Activated CD4-positive, alpha-beta T cell treated with anti-CD3 and anti-CD28 coated beads for 24 hours (primary cell): ENCODE measurements at places on chromosomes 3 and 15.

- no peak for DNase-seq
Measured at GRCh38 chr3:123092243-123092642, 25.4 kb downstream of the PDIA5 start.

GRCh38 chr3:160009525-160009924 lies 20.9 kb downstream of the IL12A start:
- DNase-seq, result no peak

- no peak for DNase-seq
Measured at GRCh38 chr3:159532577-159532976, 456.1 kb upstream of the IL12A start.

GRCh38 chr3:17088602-17089313 lies 204.0 kb downstream of the PLCL2 start:
- DNase-seq, result no peak

DNA sequence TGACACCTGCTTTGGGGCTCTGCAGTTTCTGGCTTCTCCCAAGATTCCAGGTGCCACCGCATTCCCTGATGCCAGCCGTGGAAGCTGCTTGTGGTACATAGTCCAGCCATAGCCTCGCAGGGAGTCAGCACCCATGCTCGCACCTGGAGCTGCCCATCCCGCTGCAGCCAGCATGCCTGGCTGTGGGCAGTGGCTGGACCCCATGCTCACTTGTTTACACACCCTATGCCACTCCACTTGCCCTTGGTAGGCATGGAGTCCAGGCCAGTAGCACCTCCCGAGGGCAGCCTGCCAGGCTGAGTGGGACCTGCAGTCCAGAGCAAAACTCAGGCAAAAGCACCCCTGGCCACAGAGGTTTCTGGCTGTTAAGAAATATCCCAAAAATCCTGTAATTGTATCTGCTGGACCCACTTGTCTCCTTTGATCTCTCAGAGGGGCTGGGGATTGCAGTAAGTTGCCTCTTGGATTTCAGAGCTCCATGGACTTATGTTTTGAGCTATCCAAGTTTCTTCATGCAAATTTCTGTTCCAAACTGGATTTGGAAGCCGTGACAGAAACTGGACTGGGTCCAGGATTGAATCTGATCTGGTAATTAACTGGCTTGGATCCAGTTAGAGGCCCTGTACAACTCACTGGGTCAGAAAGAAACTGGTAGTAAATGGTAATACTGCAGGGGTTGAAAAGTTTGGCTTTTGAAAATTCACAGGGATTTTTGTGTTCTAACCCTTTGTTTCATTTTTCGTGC lies 149.3 kb downstream of the FMN1 start:
- DNase-seq, result no peak

GRCh38 chr3:162077108-162077507 lies 580.5 kb downstream of the OTOL1 start:
- no peak for DNase-seq

DNA sequence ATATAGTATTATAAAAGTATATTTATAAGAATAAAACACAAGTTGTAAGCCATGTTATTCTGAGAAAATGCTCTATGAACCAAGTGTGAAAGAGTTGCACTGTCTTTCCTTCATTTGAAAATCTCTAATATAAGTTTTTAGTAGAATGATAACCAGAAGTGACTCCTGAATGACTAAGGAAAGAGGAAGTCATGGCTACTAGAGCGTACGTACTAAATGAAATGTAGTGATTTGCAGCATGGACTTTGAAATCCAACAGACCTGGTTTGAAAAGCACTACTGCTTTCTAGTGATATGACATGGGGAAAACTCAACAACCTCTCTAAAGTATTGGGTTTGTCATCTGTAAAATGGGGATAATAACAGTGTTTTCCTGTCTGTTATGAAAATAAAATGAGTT lies 10.3 kb upstream of the DNAJC13 start:
- DNase-seq, result no peak

DNA sequence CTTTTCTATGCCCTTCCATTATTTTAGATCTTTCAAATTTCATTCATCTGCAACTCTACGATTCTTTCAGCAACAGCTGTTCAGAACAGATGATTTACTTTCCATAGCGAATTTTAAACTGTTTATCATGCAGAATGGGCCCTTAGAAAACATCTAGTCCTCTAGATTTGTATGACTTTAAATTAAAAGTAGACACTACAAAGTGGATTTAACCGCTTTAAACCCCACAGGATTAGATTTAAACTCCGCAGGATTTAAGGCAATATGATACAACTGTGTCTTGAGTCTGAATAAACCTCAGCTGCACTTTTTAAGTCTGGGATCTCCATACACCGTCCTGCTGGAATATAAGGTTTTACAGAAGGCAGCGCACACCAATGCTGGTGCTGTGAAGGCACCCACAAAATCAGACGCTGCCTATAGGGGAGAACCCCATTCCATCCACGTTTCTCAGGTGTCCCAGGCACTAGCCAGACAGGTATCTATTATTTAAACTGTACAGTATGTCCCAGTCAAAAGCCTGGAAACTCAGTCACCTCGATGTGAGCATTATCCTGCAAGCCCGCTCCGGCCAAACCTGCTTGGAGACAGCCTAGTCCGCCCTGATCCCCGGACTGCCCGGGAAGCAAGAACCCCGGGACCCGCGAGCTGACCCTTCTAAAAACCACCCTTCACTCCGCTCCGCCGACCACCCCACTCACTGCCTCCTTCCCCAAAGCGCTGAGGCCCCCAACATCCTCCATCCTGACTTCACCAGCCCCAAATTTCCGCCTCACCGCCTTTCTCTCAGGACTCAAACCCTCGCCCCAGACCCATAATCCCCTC lies 768 bp downstream of the ANO10 start:
- DNase-seq, result no peak

DNA sequence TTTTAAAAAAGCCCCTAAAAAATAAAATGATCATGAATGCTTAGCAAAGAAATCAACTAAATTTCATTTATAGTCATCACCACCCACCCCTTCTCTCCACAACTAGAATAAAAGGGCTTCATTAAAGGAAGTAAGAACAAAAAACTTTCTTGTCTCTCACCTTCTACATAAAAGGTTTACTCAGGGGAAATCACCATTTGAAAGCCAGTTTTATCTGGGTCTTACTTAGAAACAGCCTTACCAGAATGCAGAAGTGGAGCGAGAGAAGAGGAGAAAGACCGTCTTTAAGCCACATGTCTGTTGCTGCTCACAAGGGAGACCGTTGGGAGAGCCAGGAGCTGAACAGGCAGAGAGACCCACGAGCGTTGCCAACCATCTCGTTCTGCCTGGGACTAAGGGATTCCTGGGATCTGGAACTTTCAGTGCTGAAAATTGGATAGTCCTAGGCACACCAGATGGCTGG lies 350.1 kb upstream of the PROK2 start:
- no peak for DNase-seq

DNA sequence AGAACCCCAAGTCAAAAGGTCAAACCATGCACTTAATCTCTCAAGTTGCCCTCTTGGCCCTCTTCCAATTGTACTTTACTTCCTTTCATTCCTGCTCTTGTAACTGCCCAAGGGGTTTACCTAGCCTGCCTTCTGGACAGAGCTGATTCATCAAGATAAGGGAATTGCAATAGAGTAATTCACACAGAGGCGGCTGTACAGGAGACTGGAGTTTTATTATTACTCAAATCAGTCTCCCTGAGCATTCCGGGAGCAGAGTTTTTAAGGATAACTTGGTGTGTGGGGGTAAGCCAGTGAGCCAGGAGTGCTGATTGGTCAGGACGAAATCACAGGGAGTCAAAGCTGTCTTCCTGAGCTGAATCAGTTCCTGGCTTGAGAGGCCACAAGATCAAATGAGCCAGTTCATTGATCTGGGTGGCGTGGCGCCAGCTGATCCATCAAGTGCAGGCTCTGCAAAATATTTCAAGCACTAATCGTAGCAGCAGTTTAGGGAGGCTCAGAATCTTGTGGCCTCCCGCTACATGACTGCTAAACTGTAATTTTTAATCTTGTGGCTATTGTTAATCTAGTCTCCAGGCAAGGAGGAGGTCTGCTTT lies 590.0 kb downstream of the EPHA3 start:
- no peak for DNase-seq

GRCh38 chr3:167886690-167887089 lies 151.2 kb downstream of the SERPINI1 start:
- DNase-seq, result no peak

DNA sequence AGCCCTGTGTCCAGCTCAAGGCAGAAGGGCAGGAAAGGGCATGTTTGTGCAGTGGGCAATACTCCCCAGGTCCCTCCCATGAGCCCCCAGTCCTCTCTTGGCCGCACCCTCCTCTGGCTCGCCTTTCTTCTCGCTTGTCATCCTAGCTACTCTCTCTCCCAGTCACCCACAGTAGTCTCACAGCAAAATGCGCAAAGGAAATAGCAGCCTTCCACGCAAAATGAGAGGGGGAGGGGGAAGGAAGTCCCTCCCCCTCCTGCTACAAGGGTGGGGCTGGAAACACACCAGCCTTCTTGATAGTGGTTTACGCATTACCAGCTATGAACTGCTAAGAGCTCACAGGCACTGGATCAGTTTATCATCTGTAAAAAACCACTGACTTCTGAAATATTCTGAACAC lies 83.8 kb downstream of the GADL1 start:
- no peak for DNase-seq

DNA sequence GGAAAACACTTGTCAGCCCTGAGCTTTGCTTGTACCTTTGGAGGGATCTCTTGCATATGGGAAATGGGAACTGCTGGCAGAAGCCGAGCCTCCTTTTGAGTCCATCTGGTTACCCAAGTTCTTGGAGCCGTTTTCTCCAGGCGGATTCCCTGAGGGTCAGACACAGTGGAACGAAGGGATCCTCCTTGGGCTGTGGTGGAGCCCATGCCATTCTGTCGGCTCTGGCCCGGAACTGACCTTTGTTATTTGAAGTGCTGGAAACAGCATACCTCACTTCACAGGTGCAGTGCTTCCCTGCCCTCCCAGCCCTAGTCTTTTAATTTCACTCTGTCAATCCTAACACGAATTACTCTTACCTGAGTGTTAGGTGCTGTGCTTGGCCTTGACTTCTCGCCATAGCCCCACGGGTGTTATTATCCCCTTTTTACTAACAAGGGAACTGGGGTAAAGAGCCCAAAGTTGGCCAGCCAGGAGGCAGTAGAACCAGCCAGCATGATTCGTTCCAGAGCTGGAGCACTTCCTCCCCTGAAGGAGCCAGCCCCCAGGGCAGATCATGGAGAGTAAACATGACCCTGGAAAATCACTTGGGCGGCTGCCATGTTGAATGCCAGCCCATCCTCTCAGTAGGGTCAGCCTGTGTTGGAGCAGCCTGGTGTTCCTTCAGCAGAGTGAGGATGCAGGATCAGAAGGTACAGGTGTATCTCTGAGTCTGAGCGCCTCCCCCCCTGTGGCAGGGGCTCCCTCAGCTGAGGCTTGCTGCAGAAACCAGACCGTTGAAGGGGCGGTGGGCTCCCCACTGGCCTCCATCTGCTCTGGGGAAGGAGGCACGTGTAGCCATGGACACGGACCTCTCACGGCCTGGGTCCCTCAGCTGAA lies 143.2 kb downstream of the DNAJB8 start:
- no peak for DNase-seq

GRCh38 chr3:4426782-4427344 lies 40.2 kb downstream of the SUMF1 start:
- DNase-seq, result no peak

- no peak for DNase-seq
Measured at GRCh38 chr3:53180305-53181023, 19.5 kb downstream of the PRKCD start.

GRCh38 chr3:73449774-73450173 lies 175.0 kb downstream of the PDZRN3 start:
- DNase-seq, result no peak

GRCh38 chr15:47857776-47858167 lies 140.5 kb downstream of the SEMA6D start:
- no peak for DNase-seq

DNA sequence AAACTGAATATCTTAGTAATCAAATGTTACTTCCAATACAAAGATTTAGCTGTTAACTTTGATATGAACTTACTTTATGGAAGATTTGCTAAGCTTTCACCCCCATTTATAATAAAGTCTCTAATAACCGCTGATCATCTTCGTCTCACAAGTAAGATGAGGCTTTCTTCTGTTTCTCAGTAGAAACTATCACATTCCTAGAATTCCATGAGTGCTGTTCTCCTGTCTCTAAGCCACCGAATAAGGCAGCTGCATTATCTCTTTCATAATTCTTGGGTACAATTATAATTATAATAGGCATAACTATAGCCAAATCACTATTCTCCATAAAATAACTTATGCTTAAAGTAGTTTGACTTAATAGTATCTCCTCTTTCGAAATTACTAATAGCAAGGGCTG lies 18.3 kb upstream of the SETMAR start:
- DNase-seq, result no peak

GRCh38 chr3:71579326-71579934 lies 4.1 kb downstream of the FOXP1 start:
- DNase-seq, result no peak
